ENCODE measurements at places on chromosomes 5 and 9.
A peak's percentile ranks its signal among the peaks of the same experiment; 100 is the strongest.

DNA sequence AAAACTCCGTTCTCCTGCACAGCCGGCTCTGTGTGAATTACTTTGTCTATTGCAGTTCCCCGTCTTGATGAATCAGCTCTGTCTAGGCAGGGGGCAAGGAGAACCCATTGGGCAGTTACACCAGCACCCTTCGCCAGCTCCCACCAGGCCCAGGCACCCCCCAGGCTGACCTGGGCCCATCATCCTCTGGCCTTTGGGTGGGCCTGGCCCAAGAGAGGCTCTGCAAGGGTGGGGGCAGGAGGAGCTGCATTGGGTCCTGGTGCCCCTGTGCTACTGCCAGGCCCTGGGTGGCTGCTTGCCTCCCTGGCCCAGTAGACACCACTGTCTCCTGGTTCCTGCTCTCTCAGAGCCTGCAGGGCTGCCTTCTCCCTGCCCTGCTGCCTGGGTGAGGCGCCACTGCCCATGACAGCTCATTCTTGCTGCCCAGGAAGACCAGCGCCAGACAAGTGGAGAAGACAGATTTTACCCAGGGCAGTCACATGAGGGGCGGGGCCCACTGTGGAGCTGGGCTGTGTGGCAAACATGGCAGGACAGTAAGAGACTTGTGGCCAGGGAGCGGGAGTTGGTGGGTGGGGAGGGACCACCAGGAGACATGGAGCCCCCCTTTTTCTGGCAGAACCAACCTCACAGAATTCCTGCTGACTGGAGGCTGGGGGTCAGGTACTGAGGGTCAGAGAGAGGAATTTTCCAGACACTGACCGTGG lies 67.2 kb downstream of the MRPL36 start:
- DNase-seq, result no peak

DNA sequence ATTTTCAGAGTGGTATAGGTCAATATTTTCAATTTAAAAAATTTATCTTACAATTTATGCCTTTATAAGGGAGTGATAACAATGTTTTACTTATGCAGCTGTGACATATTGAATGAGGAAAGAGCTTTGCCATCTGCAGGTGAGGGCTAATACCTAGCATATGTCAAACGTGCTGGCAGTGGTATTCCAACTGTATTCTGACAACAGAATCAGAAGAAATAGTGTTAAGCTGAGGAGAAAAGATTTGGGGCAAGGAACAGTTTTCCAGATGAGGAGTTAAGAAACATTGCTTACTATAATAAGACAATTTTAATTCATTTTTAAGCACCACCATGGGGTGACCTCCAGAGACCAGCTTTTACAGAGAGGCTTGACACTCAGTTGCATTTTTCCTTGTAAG lies 267.8 kb upstream of the ZNF608 start:
- no peak for DNase-seq

- DNase-seq, result no peak
These were observed 206.2 kb upstream of the EFNA5 start for GRCh38 chr5:107876906-107877305.

GRCh38 chr5:37915097-37915736 lies 75.4 kb upstream of the GDNF start:
- DNase-seq, result no peak

DNA sequence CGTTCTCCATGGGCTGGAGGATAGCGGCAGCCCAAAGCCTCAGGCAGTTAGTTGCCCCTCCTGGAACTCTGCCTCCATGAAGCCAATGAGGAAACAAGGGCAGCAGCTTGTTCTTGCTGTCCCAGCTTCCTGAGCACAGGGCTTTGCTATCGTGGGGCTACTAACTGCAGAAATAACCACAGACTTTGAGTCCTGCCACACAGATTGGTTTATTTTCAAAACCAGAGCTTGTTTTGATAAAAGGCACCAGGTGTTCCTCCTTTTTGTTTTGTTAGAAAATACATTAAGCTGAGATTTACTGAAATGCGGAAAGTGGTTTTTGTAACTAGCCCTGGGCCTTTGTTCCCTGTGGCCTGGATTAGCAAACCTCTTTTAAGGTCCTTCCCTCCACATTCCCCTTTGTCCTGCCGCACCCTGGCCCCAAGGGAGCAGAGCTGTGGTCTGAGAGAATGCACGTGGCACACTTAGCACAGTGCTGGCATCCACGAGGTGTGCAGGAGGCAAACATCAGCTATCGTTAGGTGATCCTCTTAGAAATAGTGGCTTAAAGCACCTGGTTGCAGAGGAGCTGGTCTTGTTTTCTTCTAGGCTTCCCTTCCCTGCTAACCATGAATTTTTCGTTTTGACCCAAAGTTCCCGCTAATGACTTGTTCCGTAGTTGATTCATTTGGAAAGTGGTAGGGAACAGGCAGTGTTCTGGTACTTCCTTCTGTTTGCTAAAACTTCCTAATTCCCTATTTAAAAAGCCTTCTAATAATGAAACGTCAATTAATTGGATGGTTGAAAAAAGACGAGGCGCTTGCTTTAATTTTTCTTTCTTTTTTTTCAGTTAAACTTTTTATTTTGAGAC lies 21.5 kb downstream of the MVB12B start:
- DNase-seq, result no peak

GRCh38 chr5:73705364-73705763 lies 79.4 kb downstream of the ARHGEF28 start:
- no peak for DNase-seq

- no peak for DNase-seq
These were observed 37.2 kb downstream of the TLE1 start for GRCh38 chr9:81652058-81652687.

- DNase-seq, result no peak
These were observed 26.4 kb downstream of the SURF6 start for GRCh38 chr9:133309608-133310007.

DNA sequence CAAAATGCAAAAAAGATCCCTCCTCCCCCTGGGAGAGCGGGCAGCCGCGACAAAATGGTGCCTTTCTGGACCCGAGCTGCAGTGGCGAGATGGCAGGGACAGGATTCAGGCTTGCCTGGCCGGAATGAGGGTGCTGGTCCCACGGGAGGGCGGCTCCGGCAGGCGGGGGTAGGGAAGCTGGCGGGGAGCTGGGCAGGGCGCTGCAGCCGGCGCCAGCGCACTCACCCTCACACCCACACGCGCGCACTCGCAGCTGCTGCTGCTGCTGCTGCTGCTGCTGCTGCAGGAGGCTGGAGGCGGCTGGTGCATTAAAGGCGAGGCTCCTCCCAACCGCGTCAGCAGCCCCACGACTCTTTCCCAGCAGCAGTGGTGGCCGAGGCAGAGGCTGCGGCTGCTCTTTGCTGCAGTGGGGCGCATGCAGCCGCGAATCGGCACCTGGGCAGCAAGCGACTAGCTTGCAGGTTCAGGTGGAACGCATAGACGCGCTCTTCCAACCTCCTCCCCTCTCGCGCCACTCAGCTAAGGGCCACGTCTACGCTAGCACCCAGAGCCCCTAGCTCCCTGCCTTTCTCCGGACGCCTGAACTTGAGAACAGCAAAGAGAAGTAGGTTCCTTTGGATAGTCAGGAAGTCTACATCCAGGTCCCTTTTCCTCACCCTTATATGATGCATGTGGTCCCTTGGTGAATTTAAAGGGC lies at the start of gene PPP2R2B:
TSS of gene PPP2R2B (minus strand) at position 282 of the 697 bp plus-strand sequence.
- no peak for DNase-seq

GRCh38 chr5:42614509-42614908 lies 142.1 kb upstream of the CCDC152 start:
- no peak for DNase-seq

- no peak for DNase-seq
These were observed 116.0 kb downstream of the TRPM6 start for GRCh38 chr9:74771672-74772071.

DNA sequence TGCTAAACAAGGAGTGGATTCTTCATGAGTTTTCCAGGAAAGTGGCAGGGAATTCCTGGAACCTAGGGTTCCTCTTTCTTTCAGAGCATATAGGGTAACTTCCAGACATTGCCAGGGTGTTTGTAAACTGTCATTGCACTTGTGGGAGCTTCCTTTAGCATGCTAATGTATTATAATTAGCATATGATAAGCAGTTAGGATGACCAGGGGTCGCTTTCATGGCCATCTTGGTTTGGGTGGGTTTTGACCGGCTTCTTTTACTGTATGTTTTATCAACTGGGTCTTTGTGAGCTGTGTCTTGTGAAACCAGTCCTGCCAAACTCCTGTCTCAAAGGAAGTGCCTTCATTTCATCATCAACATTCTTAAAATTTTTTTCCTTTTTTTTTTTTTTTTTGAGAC lies 11.9 kb upstream of the MELK start:
- DNase-seq, result no peak

- no peak for DNase-seq
These were observed 48.6 kb downstream of the AMBP start for GRCh38 chr9:114029311-114030170.

DNA sequence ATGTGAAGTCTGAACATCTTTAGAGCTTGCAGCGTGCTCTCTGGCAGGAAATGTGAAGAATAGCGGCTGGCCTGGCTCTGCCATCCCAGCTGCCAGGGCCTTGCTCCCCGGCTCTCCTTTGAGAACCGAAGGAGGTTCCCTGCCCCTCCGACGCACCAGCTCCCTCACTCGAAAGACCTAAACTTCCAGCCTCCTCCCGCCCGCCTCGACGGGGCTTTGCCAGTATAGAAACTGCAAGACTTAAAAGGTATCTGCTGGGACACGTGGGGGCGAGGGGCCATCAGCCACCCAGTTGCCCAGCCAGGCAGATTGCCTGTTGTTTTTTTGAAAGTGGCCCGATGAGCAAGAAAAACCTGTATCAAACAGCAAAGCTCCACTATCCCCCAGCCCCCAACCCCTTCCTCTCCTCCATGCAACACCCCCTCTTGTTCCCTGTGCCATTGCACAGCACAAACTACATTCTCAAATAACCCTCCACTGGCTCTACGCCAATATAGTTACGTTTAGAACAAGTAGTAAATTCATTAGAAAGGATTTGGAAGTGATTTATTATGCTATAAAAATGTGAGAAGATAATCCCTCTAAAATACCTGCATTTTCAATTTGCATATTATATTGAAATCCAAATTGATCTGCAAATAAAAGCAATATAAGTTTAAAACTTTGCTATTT lies 331.9 kb downstream of the MED10 start:
- no peak for DNase-seq

- DNase-seq, result peak; percentile 28
These were observed 4.8 kb downstream of the SUB1 start for GRCh38 chr5:32589942-32590869.

DNA sequence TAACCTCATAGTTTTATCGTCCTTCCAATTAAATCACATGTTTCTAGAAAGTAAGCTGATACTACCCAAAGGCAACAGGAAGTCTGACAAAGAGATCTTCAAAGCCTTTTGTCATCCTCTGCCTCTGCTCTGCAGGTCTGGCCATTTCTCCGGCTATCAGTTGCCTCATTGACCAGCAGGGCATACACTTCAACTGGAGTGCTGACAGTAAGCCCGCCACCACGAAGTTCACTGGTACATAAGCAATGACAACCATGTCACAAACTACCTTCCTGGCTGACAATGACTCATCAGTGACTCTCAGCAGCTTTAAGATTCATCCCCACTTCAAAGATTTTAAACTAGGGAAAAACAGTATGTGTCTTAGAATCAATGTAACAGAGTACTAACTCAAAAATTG lies 20.6 kb downstream of the SPTLC1 start:
- peak; percentile 19 for DNase-seq

DNA sequence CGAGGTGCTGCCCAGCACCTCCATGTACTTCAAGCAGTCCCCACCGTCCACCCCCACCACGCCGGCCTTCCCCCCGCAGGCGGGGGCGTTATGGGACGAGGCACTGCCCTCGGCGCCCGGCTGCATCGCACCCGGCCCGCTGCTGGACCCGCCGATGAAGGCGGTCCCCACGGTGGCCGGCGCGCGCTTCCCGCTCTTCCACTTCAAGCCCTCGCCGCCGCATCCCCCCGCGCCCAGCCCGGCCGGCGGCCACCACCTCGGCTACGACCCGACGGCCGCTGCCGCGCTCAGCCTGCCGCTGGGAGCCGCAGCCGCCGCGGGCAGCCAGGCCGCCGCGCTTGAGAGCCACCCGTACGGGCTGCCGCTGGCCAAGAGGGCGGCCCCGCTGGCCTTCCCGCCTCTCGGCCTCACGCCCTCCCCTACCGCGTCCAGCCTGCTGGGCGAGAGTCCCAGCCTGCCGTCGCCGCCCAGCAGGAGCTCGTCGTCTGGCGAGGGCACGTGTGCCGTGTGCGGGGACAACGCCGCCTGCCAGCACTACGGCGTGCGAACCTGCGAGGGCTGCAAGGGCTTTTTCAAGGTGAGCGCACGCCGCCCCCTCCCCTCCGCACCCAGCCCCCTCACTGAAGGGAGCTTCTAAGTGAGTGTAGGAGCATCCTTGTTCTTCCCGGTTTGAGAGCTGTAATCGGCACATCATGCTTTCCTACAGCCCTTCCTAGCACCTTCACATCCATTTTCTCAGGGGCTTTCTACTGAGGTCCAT lies 6.9 kb downstream of the NR4A3 start:
- DNase-seq, result no peak

- no peak for DNase-seq
These were observed 152.2 kb downstream of the FGF18 start for GRCh38 chr5:171571663-171572062.

DNA sequence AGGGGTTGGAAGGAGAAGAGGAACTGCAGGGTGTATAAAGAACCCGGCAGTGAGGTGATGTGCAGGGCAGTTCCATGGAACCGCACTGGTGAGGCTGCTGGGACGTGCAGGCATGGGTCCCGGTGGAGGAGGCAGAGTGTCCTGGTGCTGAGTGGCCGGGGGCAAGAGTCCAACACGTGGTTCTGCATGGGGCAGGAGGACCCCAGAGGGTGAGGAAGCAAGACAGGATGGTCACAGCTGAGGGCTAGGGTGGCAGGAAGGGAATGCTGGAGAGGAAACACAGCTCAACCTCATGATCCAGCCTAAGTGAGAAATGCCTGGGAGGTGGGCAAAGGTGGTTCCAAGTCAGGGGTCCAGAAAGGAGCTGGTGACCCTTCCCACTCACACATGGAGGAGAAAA lies 87.2 kb downstream of the S1PR3 start:
- DNase-seq, result no peak

GRCh38 chr5:10470669-10471068 lies 29.0 kb downstream of the ROPN1L start:
- DNase-seq, result no peak

DNA sequence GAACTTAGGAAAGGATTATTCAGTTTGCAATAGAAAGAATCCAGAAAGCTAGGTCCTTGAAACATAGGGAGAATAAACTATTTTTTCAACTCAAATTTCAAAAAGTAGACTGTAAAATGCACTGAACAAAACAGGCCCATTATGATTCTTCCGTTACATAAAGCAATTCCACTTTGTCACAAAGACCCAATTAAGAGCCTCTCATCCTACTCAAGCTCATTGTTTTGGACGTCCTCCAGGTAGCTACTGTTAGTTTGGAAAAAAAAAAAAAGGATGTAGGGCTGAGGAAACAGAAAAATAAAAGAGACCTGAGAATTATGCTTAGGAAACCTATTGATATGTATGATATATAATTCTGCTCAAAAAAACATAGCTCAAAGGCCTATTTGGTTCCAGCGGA lies 74.0 kb downstream of the DIRAS2 start:
- no peak for DNase-seq

Measured in stimulated activated CD4-positive, alpha-beta T cell treated with anti-CD3 and anti-CD28 coated beads, Interleukin-15, amount 100 ng/mL, for 48 hours (primary cell).